ENCODE measurements at places on chromosomes 16 and 17.
A peak's percentile ranks its signal among the peaks of the same experiment; 100 is the strongest.

- peaks cover 40% of the 10 kb centered on the region for H3K36me3 ChIP-seq
- DNase-seq = no peak
- no peaks in the 10 kb centered on the region for H3K27me3 ChIP-seq
- peak overlapping the region; percentile 81 for H3K4me3 ChIP-seq
Measured at GRCh38 chr17:82458885-82459424, 414 bp downstream of the NARF start.

- H3K4me3 ChIP-seq = peak overlapping the region; percentile 33
- H3K27ac ChIP-seq = peak overlapping the region; percentile 60
- H3K36me3 ChIP-seq = no peaks in the 10 kb centered on the region
- peaks cover 50% of the 10 kb centered on the region for H3K4me1 ChIP-seq
Measured at GRCh38 chr16:4019371-4019791, 96.9 kb downstream of the ADCY9 start.

DNA sequence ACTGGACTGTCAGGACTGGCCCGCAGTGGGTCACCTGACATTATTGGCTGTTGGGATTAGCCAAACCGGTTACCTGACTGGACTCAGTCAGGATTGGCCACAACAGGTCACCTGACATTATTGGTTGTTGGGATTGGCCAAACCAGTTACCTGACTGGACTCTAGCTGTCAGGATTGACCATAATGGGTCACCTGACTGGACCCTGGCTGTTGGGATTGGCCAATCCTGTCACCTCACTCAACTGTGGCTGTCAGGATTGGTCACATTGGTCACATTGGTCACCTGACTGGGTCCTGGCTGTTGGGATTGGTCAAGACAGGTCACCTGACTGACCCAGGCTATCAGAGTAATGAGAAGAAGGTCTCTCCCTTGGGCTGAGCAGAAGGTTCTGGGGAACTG lies 207.7 kb upstream of the SDK2 start:
- no peaks in the 10 kb centered on the region for H3K4me1 ChIP-seq
- H3K27me3 ChIP-seq = no peaks in the 10 kb centered on the region
- H3K27ac ChIP-seq = no peak overlapping the region
- H3K4me3 ChIP-seq = no peak overlapping the region
- no peaks in the 10 kb centered on the region for H3K36me3 ChIP-seq
- DNase-seq = no peak

DNA sequence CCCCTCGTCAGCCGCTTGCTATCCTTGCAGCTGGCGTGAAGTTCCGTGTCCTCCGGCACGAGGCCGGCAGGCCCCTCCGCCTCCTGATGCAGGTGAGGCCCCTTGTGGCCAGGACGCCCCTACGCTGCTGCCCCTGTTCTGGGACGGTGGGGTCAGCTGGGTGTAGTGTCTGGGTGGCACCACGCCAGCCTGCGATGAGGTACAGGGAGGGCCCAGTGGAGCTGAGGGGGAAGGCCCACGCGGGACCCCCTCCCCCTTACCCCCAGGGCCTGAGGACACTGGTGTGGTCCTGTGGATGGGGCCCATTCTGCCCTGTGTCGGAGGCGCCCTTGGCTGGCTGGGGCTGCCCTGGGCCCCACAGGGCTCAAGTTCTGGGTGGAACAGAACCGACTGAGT lies 7.7 kb upstream of the RAB40C start:
- peaks cover 2% of the 10 kb centered on the region for H3K36me3 ChIP-seq
- no peak for DNase-seq
- no peak overlapping the region for H3K4me3 ChIP-seq
- no peak overlapping the region for H3K27ac ChIP-seq
- peaks cover 3% of the 10 kb centered on the region for H3K4me1 ChIP-seq
- 0 out of 2 replicates have a peak, but pooled peaks cover 4% of the 10 kb centered on the region for H3K27me3 ChIP-seq

DNA sequence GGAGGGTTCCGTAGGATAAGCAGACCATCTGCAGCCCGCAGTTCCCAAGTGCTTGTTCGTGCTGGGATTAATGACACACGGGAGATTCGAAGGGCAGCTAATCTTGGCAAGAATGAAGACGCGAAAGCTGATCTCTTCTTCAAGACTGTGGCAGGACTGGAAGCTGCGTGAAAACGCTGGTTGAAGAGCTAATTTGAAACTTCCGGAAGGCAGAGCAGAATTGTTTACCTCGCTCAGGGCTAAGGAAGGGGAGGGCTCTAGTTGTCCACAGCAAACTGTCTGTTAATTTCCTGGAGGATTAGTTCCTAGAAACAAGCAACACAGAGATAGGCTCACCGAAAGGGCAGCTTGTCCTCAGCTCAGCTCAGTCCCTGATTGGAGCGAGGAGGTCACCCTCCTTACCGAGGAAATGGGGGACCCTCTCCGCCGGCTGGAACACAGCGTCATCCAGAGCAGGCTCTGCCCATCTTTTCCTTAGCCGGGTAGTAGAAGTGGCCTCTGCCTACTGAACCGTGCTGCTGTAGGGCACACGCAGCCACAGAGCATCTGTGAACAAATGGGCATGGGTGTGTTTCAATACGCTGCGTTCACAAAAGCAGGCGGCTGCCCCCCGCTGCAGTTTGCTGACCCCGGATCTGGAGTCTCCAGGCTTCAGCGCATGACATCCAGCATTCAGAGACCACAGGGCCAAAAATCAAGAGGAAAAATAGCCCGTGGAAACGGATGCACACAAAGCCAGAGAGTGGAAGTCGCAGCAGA lies 16.7 kb upstream of the BAIAP2 start:
- H3K27me3 ChIP-seq = no peaks in the 10 kb centered on the region
- peak overlapping the region; percentile 8 for H3K27ac ChIP-seq
- no peaks in the 10 kb centered on the region for H3K36me3 ChIP-seq
- peak overlapping the region; percentile 4 for H3K4me3 ChIP-seq
- DNase-seq = no peak

GRCh38 chr16:30766206-30766932 lies 4.2 kb downstream of the RNF40 start:
- DNase-seq = no peak
- no peak overlapping the region for H3K4me3 ChIP-seq
- peaks cover 90% of the 10 kb centered on the region for H3K36me3 ChIP-seq
- peaks cover 9% of the 10 kb centered on the region for H3K4me1 ChIP-seq

GRCh38 chr17:45298546-45299285 lies 18.1 kb downstream of the MAP3K14 start:
- H3K27me3 ChIP-seq = no peaks in the 10 kb centered on the region
- no peak overlapping the region for H3K4me3 ChIP-seq
- no peak overlapping the region for H3K27ac ChIP-seq

DNA sequence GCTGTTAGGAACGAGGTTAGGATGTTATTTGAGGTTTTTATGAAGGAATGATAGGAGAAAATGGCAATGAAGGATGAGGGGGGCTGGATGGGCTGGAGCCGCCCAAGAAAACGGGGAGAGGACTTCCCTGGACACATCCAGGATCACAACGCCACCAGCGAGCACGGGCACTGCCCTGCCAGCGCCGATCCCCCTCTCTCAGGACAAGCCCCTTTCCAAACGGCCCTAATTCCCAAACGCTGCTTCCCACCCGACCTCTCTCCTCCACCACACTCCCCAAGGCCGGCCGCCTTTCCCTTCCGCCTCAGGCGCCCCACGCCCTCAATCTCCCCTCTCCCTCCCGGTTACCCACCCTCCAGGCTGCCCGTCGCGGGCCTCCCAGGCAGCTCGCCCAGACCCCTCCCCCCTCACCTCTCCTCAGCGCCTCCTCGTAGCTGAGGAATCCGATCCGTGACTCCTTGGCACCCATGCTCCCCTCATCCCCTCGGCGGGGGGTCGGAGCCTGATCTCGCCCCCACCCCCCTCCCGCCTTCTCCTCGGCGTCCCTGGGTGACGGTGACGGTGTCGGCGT lies 377 bp downstream of the USP32 start:
- peak overlapping the region; percentile 77 for H3K4me3 ChIP-seq
- DNase-seq = peak; percentile 68
- peak overlapping the region; percentile 65 for H3K27ac ChIP-seq
- no peaks in the 10 kb centered on the region for H3K27me3 ChIP-seq
- H3K4me1 ChIP-seq = peaks cover 27% of the 10 kb centered on the region

GRCh38 chr17:39841134-39841683 lies 22.9 kb downstream of the IKZF3 start:
- H3K36me3 ChIP-seq = no peaks in the 10 kb centered on the region
- H3K4me3 ChIP-seq = no peak overlapping the region
- H3K27ac ChIP-seq = no peak overlapping the region
- no peak for DNase-seq
- peaks cover 13% of the 10 kb centered on the region for H3K27me3 ChIP-seq

- H3K27ac ChIP-seq = no peak overlapping the region
- no peaks in the 10 kb centered on the region for H3K36me3 ChIP-seq
- no peaks in the 10 kb centered on the region for H3K27me3 ChIP-seq
Measured at GRCh38 chr16:81838794-81839193, 59.7 kb downstream of the PLCG2 start.

GRCh38 chr17:82553210-82553930 lies 33.8 kb downstream of the FOXK2 start:
- H3K27ac ChIP-seq = no peak overlapping the region
- DNase-seq = no peak
- no peak overlapping the region for H3K4me3 ChIP-seq
- H3K4me1 ChIP-seq = no peaks in the 10 kb centered on the region
- peaks cover 11% of the 10 kb centered on the region for H3K36me3 ChIP-seq

DNA sequence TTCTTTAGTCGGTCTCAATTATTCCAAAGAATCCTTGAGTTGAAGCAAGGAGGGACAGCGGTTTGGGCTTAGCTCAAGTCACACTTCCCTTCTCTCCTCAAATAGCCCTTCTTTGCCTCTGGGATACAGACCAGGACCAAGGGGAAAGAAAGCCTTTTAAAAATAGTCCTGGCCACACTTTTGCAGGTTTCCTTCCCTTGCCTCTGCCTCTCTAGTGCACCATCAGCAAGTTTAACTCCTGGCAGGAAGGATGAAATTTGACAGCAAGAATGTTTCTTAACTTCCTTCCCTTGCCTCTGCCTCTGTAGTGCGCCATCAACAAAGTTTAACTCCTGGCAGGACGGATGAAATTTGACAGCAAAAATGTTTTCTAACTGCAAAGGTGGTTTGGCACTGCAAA lies 7.2 kb upstream of the G6PC1 start:
- no peak overlapping the region for H3K27ac ChIP-seq
- no peak overlapping the region for H3K4me3 ChIP-seq
- H3K36me3 ChIP-seq = no peaks in the 10 kb centered on the region
- no peak for DNase-seq

All from SJSA1 (cell line).